ENCODE measurements at places on chromosomes 2 and 18.
A peak's percentile ranks its signal among the peaks of the same experiment; 100 is the strongest.

DNA sequence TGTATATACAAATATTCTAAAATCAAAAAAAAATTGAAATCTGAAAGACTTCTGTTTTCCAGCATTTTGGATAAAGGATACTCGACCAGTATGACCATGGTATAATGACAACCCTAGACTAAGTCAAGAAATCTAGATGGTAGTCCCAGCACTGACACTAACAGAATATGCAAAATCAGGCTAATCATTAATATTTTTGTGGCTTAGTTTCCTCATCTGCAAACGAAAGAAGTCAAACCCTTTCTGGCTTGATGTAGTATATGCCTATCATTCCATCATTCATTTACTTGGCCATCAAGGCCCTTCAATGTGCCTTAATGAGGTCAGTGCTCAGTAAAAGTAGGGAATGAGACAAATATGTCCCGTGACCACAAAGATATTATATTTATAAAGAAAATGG lies 83.5 kb downstream of the NCKAP5 start:
- DNase-seq, result no peak

DNA sequence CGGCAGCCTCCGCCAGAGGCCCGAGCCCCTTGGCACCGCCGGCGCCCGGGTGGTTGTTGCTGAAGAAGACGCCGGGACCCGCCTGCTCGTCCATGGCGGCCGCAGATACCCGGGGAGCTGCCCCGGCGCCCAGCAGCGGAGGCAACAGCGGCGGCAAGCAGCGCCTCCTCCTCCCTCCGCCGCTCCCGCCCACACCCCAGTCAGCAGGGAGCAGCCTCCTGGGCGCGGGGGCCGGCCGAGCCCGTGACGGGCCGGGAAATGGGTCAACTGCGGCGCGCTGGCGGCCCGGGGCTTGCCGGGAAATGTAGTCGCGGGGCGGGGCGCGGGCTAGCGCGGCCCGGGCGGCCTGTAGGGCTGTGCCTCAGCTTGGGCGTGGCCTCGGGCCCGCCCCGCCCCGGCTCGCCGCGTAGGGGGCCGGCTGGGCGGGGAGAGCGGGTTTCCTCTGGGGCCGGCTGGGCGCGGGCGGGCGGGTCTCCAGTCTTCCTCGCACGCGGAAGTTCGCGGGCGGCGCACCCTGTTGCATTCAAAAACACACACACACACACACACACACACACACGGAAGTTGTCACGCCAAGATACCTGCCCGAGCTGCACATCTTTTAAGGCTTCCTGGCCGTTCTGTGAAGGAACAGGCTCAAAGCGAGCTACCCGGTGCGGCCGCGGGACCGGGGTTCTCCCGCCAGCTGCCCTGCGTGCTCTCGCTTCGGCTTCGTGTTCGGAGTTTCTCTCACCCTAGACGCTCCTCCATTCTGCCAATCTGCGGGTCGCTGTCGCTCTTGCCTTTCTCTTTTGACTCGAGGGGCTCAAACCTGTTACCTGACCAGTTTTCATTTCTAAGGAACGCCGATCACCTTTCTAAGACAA lies at the start of gene STRN:
Gene STRN (minus strand): TSS at position 167 of the 866 bp plus-strand sequence. CDS start 73 bp downstream, at position 94.
- peak; percentile 99 for DNase-seq

GRCh38 chr2:27581417-27582128 lies 1.3 kb upstream of the ZNF512 start:
- DNase-seq, result no peak

DNA sequence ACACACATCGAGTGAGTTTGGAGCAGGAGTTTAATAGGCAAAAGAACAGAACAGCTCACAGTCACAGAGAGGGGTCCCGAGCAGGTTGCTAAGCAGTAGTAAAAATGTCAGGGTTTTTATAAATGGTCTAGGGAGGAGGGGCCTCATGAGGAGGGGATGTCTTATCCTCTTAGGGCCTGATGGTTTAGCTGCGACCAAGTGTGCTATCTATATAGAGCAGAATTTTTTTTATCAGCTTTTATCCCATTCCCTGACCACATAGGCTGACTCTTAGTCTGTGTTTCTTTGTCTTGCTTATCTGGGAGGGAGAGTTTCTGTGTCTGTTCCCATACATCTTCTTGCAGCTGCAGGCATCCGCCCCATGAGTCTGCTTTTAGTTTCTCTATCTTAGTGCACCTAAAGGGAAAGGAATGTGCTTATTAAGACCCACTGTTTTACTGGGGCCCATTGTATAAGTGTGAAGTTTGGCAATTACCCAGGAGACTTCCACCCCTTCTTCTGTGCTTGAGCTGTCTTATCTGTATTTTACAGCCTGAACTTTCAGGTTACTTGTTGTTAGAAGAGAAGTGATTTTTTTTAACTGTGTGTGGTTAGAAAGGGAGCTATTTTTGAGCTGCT lies 30.4 kb upstream of the GMCL1 start:
- DNase-seq, result no peak

- DNase-seq, result peak; percentile 47
These were observed 721 bp upstream of the MIB1 start for GRCh38 chr18:21739604-21740537.

DNA sequence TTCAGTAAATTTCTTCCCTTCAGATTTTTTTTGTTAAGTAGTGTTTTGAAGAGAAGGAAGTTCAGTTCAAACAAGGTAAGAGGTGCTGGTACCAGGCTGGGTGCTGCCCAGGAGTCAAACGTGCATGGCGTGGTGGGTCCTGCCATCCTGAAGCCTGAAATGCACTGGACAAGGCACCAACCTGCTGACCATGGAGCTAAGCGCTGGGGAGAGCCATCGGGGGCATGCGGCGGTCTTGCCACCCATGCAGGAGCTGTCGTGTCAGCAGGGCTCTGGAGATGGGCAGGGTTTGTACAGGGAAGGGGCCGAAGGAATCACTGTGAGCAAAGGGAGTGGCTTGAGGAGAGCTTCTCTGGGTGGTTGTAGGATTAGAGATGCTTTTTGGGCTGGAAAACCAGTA lies 126.6 kb downstream of the GBX2 start:
- no peak for DNase-seq

GRCh38 chr2:238763471-238763995 lies 84.4 kb upstream of the TWIST2 start:
- no peak for DNase-seq

GRCh38 chr2:211957799-211958198 lies 580.8 kb downstream of the ERBB4 start:
- DNase-seq, result no peak

GRCh38 chr2:54139210-54139609 lies 23.8 kb downstream of the ACYP2 start:
- DNase-seq, result no peak

- no peak for DNase-seq
These were observed 1.9 kb downstream of the NOP58 start for GRCh38 chr2:202267495-202267894.

DNA sequence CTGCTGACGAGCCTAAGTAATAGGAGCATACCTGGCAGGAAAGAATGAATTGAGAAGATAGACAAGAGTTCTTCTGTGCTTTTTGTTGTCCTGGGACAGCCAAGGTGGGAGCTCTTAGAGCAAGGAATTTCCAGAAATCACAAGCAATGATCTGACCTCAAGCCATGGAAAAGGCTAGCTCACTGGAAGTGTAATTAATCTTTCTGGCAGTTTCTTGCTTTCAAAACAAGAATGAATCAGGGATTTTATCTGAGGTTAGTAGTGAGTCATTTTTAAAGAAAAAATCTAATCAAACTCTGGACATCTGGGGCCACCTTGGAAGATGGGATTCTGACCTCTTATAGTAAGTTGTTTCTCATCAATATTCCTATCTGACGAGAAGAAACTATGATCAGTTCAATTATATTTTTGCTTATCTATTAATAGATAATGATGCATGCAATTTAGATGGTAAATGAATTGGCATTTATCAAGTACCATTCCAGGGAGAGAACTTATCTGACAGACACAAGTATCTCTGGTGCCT lies 98.0 kb downstream of the ADCYAP1 start:
- no peak for DNase-seq

- peak; percentile 40 for DNase-seq
These were observed 711 bp downstream of the DOK6 start for GRCh38 chr18:69401226-69401971.

DNA sequence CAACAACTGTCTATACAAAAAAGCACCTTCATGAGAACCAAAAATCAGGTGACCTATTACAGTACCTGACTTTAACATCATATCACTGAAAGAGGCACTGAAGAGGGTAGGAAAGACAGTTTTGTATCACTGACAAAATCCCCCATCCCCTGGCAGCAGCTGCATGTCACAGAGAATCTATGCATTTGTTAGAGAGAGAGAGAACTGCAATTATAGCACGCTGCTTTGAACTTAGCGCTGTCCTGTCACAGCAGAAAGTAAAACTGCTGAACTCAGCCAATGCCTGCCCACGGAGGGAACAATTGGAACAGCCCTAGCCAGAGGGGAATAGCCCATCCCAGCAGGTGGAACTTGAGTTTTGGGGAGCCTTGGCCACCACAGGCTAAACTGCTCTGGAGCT lies 75.1 kb upstream of the NOL4 start:
- no peak for DNase-seq

GRCh38 chr2:143171817-143172216 lies 42.6 kb downstream of the ARHGAP15 start:
- no peak for DNase-seq

DNA sequence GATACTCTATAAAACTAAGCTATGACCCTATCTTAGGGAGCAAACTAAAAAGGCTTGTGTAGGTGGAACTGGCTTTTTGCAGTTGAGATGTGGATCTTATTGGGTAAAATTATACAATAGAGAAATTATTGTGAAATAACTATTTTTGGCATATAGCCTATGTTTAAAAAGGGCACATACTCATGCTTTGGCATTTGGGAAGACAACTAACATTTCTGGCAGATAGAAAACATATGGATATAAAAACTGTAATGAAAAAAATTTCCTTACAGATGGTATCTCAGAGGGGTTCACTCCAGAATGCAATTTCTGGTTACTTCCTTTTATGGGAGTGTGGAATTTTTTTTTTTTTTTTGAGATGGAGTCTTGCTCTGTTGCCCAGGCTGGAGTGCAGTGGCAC lies 120.1 kb upstream of the CCDC195 start:
- DNase-seq, result no peak

DNA sequence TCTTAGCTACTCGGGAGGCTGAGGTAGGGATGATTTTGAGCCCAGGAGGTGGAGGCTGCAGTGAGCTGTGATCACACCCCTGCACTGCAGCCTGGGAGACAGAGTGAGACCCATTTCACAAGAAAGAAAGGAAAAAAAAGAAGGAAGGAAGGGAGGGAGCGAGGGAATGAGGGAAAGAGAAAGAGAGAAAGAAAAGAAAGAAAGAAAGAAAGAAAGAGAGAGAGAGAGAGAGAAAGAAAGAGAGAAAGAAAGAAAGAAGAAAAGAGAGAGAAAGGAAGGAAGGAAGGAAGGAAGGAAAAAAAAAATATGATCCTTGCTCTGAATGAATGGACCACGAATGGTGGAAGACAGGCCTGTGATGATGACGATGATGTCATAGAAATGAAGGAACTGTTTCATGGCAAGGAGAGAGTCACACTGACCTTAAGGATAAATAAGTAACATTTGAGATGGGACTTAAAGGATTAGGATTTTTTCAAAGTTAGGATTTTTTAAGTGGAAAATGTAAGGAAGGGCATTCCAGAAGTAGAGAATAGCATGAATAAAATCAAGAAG lies 2.2 kb upstream of the GORASP2 start:
- no peak for DNase-seq

GRCh38 chr2:171469176-171469575 lies 35.1 kb downstream of the DCAF17 start:
- DNase-seq, result no peak

- DNase-seq, result no peak
These were observed 133.4 kb downstream of the INSIG2 start for GRCh38 chr2:118221536-118222272.

- no peak for DNase-seq
These were observed 64.7 kb upstream of the TMEM247 start for GRCh38 chr2:46414701-46415100.

GRCh38 chr2:162435157-162435556 lies 91.2 kb downstream of the GCA start:
- no peak for DNase-seq

DNA sequence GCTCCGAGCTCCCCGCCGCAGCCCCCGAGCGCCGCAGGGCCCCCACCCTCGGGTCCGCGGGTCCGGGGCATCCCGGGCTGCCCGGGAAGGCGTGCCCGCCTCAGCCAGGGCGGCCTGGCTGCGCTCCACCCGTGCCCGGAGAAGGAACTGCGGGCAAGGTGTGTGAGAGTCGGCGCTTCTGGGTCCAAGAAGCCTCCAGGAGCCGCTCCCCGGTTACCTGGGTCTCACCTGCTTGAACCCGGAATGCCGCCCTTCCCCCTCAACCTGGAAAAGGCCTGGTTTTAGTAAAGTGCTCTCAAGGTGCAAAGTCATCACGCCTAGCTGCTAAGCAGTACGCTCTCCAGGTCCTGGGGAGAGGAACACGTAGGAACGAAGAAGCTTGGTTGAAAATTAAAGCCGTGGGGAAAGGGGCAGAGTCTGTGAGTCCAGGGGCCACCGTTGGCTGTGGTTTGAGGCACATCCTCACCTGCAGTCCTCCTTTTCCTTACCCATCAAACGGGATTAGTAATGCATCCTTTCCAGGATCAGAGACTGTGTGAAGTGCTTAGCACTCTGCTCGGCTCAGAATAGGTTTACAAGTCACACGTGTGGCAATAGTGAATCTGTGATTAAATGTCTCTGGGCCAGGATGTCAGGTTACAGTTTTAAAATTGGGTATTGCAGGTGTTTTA lies 1.2 kb downstream of the ASAP2 start:
- DNase-seq, result no peak

- DNase-seq, result no peak
These were observed 308.9 kb downstream of the ETAA1 start for GRCh38 chr2:67706082-67706481.

DNA sequence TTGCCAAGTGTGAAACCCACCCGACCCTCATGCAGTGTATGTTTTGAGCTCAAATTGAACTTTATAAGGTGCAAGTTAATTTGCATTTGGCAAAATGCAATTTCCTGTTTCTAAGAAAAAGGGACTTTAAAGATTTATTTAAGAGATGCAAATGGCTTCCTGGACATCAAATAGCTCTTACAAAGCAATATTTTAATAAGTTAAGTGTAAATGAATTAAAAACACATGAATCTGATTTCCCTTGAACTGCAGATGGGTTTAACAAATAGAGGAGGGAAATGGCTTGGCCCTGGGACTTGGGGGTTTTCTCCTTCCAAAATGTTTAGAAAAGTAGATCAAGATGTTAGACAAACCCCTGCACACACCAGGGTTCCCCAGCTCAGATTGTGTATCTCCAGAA lies 116.0 kb downstream of the EN1 start:
- DNase-seq, result no peak

DNA sequence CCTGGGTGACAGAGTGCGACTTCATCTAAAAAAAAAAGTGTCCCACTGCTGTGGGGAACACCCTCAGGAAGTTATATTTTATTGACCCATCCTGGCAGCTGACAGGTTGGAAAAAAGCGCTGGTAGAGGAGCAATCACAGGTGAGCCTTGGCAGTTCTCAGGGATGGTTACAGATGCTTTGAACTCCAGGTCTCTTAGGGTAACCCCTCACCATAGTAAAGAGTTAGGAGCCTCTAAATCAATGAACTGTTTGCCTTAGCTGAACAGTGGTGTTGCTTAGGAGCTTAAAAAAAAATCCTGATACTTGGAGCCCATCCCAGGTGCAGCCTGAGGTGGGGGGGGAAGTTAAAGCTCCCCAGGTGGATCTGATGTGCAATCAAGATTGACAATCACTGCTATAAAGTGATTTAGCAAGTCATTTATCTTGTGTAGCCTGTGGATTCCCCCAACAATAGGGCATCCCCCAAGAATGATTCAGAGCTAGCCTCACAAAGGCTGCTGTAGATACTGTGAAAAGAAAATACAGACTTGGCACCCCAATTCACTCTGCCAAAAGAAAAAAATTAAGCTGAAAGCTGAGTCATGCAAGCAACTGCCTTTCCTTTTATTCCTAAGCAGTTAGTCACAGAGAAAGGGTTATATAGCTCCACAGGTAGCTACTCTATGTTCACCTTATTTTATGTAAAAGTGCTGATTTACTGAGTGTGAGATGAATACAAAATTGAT lies 14.8 kb downstream of the SLC16A14 start:
- no peak for DNase-seq

All from Right ventricle myocardium superior (tissue), 1 donor.